ENCODE measurements at places on chromosomes 16 and 17.

DNA sequence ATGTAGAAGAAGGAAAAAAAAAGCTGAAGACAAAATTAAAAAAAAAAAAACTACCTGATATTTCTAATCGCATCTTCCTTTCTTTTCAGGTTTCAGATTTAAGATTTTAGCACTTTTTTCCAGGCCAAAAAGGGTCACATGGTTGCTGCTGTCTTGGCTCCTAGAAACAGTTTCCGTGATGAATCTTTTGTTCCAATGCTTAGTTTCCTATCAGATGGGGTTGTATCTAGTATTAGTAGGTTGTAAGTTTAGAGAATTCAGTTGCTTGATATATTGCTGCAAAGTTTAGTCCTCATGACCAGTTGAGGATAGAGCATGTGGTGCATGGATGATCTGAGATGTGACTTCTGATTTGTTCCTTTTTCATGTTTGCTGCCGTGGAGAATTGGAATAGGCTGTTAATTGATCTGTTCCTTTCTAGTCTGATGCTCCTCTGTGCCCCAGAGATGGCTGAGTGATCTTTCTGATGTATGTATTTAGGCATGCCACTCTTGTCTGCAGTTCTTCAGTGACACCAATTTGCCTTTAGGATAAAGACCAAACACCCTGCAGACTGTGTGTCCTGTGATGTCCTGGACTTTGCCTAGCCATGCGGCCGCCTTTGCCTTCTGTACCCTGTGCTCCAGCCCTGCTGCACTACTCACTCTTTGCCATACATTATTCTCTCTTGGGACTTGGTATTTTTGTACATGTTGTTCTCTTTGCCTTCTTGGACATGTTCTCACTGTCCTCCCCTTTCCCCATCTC lies 94.0 kb downstream of the MRTFB start:
- DNase-seq: no peak

DNA sequence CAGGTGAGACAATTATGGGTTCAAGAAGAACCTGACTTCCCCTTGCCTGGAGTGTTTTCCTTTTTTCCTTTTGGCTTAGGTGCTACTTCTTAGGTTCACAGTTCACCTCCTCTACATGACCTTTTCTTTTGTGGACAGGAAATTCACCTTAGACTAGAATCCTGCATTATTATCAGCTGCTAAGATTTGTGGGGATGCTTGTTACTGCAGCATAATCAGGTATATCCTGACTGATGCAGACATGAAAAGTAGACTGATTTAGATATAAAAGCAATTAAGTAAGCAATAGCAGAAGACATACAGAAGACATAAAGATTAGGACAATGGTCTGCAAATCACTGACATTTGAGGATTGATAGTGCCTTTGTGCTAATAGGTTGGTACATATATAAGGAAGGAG lies 168.3 kb downstream of the SALL1 start:
- DNase-seq: no peak

DNA sequence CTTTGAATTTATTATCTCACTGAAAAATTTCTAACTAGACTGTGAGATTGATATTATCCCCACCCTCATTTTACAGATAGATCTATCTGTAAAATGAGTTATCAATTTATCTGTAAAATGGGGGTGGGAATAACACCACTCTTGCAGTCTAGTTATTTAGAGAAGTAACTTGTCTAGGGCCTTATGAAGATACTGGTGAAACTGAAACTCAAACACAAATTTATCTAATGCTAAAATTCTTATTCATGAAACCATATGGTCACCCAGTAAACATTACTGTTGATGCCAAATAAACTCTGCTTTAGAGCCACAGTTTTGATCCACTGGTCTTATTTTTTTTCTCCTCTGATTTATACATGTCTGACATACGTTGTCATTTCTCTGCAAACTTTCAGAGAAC lies 52.1 kb upstream of the SMIM36 start:
- no peak for DNase-seq

- DNase-seq: no peak
Measured at GRCh38 chr17:77476006-77476405, 335.2 kb downstream of the SEC14L1 start.

- no peak for DNase-seq
Measured at GRCh38 chr16:86215233-86215978, 294.9 kb upstream of the FOXF1 start.

DNA sequence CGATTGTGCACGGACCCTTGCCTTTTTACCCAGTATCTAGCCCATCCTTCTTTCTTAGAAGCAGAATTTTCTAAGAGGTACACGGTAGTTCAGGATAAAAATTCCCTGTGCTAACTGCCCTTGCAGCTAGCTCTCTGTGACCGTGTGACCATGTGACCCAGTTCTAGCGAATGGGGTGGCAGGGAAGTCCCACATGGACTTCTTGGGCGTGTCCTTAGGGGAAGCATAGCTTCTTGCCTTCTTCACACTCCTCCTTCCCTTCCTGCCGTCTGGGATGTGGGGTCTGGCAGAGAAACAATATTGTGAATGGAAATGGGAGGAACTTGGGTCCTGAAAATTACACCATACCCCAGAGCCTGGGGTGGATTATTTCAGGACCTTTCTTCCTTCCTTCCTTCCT lies 670.7 kb downstream of the MAF start:
- DNase-seq: no peak

DNA sequence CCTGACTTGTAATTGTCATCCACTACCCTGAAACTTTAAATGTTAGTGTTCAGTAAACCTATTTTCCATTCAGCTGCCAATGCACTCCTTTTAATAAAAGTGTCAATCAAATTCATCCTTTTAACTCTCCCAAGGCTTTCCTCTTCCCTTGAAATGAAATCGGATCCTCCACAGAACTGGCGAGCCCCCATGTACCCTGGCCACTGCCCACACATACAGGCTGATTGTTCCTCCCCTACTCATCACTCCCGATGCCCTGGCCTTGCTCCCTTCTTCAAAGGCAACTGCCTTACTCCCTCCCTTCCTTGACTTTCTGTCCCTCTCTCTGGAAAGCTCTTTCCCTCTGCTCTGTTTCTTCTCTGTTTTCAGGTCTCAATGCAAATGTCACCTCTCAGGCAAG lies 7.6 kb downstream of the KRT33A start:
- DNase-seq: no peak

- DNase-seq: no peak
Measured at GRCh38 chr16:85416228-85417109, 196.7 kb upstream of the GSE1 start.

- DNase-seq: no peak
Measured at GRCh38 chr17:82060001-82060380, 5.6 kb downstream of the DUS1L start.

DNA sequence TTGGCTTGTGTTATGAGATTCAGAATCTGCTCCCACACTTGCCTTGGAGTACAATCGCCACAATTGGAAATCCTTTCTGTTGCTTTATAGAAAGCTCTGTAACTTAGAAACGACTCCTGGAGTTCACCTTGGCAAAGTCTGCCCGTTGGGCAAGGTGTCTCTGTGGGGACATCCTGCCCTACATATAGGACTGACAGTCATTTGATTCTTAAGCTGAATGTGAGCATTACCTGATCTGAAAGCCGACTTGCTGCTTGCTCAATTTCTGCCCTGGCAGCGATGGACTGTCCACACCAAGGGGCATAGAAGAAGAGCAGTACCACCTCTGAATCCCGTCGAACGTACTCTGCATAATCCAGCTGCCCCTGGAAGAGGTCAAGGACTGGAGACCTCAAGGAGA lies 6.9 kb downstream of the TXNDC11 start:
- DNase-seq: no peak

DNA sequence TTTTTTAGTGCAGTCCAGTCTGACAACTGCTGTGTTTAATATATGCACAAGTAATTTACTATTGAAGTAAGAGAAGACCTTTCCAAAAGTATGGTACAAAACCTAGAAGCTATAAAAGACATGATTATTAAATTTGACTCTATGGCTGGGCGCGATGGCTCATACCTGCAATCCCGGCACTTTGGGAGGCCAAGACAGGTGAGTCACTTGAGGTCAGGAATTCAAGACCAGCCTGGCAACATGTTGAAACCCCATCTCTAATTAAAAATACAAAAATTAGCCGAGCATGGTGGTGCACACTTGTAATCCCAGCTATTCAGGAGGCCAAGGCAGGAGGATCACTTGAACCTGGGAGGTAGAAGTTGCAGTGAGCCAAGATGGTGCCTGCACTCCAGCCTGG lies 41.4 kb upstream of the VWA3A start:
- DNase-seq: no peak

DNA sequence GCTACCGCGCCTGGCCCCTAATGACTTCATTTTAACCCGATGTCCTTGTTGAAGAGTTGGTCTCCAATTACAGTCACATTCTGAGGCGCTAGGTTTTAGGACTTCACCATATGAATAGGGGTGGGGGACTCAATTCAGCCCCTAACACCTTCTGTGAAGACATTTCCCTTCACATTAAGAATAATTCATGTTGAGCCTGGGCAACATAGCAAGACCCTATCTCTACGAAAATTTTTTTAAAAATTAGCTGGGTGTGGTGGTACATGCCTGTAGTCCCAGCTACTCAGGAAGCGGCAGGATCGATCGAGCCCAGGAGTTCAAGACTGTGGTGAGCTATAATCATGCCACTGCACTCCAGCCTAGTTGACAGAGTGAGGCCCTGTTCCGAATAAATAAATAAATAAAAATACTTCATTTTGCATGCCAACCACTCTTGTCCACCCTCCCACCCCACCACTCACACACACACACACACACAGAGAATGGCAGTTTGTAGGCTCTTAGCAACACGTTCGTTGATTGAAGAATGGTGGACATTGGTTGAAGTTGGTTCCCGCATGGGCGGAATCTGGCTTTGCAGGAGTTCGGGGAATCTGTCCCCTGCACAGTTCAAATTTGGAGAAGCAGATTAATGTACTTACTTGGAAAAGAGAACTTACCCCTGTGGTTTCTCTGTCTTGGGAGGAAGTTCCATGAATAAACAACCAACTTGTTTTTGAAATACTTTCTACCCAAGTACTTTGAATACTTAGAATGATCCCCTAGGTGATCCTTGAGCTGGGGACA lies 27.8 kb upstream of the TVP23A start:
- no peak for DNase-seq

GRCh38 chr17:49290690-49291359 lies 60.2 kb upstream of the PHOSPHO1 start:
- DNase-seq: no peak

GRCh38 chr17:39929646-39930407 lies 2.3 kb downstream of the LRRC3C start:
- DNase-seq: peak; percentile 51

DNA sequence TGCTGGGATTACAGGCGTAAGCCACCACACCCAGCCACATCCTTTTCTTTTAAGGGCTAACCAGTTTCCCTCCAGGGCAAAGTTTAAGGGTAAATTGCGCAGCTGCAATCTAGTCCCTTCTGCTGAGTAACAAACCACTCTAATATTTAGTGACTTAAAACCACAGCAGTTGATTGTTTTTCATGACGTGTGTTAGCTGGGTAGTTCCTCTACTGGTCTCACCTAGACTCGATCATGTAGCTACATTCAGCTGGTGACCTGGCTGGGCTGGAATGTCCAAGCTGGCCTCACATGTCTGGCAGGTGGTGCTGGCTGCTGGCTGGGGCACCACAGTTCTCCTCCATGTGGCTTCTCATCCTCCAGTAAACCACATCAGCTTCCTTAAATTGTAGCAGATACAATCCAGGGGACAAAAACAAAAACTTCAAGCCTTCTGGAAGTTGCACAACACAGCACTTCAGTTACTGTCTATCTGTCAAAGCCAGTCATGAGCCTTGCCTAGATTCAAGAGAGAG lies 75.5 kb downstream of the GPRC5B start:
- no peak for DNase-seq

GRCh38 chr17:76816590-76817135 lies 51.5 kb upstream of the MGAT5B start:
- no peak for DNase-seq

DNA sequence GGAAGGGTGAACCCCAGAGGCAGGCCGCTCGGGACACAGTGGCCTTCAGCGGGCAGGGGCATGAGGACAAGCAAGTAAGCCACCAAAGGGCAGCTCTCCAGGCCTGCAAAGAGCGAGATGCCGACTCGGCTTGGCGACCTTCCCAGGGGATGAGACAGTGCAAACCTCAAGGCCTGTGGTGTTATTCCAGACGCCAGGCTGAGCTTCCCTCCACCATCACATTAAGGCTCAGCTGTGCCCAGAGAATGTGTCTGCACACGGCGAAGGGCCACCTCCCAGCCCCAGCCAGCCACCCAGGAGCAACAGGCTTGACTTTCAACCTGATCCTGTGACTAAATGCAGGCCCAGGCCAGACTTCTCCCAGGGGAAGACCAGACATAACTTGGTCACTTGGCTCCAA lies 251.4 kb downstream of the SOX9 start:
- no peak for DNase-seq
